ENCODE measurements at places on chromosomes 13 and 19.

- DNase-seq = no peak
These were observed 329.3 kb downstream of the SUCLA2 start for GRCh38 chr13:47671776-47672175.

GRCh38 chr19:7866399-7867091 is 7.6 kb downstream of the PRR36 start:
- DNase-seq = no peak

GRCh38 chr19:2035590-2035991 is 15.5 kb downstream of the MKNK2 start:
- no peak for DNase-seq

DNA sequence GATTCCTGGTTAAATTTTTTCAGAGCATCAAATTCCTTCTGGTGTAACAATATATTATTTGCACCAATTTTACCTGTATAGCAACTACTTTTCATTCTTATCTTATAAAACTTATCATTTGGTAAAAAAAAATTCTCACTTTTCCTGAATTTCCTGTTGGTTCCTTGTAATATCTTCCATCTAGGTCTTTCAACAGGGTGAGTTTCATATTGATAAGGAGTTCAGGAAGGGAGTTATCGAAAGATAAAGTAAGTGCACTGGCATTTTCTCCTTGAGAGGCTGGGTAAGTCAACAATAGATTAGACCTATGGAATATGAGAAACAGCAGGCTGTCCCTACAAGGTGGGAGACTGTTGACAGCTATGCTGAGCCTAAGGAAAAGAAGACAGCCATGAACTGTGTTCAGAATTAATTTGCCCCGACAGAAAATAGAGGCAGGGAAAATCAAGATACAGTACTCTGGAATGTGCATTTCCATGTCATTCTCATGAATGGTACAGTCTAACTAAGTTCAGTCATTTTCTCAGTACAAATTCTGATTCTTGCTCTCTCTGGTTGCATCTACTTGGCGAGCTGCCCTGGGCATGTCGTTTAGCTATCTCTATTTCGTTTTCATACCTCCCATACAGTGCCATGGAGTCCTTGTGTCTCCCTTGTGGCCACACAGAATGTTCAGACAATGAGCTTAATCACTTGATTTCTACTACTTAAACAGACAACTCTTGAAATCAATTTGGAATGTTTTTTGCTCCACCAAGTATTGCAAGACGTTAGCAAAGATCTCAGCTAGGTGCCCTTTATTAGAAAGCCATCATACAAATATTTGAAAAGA is 9.9 kb downstream of the IGFL1 start:
- DNase-seq = no peak

DNA sequence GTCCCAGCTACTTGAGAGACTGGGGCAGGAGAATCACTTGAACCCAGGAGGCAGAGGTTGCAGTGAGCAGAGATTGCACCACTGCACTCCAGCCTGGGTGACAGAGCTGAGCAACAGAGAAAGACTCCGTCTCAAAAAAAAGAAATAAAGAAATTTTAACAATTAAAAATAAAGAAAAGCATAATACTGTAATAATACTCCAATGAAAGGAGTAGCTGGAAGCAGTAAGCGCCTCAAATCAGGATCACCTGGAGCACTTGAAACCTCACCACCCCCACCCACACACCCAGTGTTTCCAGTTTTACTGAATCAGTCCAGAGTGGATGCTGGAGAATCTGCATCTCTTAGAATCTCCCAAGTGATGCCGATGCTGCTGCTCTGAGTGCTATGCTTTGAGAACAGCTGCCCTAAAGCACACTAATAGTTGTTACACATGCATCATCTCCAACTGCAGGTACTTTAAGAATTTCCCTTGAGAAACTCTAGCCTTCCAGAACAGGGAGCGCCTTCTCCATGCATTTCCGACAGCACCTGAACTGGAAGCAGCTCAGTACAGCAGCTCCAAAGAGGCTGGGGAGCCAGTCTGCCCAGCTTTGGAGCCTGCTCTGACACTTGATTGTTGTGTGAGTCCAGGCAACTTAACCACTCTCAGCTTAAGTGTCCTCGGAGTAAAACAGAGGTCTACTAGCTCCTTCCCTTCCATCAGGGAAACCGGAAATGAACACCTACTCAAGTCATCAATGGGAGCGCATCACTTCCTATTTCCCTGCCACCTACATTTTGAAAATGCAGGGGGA is 2.9 kb downstream of the ABCC4 start:
- no peak for DNase-seq
